IPS DF 6.9 (cell line): ENCODE measurements at places on chromosomes 6 and 20.

DNA sequence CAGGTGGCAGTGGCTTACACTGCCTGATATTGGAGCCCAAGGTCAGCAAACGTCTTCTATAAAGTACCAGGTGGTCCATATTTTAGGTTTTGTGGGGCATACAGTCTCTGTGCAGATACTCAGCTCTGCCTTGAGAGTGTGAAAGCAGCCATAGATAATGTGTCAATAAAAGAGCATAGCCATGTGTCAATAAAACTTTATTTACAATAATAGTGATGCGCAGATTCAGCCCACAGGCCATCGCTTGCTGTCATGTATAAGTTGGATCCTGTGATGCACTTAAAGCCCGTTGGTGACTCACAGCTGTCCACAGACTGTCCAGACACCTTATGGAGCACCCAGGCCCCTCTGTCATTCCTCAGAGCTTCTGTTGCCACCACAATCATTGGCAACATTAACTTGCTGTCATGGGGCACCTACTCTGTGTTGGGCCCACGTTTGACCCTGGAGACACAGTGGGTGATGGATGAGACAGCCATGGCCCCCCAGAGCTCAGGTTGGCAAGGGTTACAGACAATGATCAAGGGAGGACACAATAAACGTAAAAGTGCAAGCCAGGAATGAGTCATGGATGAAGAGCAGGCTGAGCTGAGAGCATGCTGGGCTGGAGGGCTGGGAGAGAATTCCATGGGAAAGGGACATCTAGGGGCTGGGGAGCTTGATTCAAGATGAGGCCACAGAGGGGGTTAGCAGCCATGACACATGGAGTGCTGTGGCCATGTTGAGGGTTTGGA is 173.6 kb downstream of the TAF4 start:
- H3K4me3 ChIP-seq: no peak overlapping the region
- no peak overlapping the region for H3K27ac ChIP-seq
- no peaks in the 10 kb centered on the region; the same call in 1 of the 2 replicates for H3K4me1 ChIP-seq
- DNase-seq: no peak

GRCh38 chr6:12097791-12098190 is 85.7 kb downstream of the HIVEP1 start:
- H3K27me3 ChIP-seq: no peaks in the 10 kb centered on the region
- DNase-seq: no peak
- H3K27ac ChIP-seq: no peak overlapping the region
- no peak overlapping the region for H3K4me3 ChIP-seq
- no peaks in the 10 kb centered on the region for H3K36me3 ChIP-seq

DNA sequence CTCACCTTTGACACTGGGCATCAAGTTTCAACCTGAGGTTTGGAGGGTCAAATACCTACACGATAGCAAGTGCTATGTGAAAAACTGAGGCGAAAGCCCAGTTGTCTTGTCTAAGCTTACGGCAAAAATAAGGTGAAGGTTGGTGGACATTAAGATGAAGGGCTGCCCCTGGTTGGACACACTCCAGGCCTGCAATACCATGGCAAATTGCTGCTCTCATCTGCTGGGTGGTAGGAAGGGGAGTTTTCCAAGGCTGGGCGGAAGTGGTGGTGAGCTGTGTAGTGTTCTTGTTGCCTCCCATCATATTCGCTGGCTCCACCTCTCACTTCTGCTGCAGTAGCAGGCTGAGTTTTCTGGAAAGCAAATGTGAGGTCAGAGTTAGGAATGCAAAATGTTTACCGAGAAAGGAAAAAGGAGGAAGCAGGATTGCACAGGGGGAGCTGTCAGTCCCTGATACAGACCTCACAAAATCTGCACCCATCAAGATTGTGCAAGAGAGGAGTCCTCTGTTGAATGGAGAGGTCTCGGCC is 33.7 kb downstream of the SCP2D1 start:
- H3K27ac ChIP-seq: no peak overlapping the region
- no peak for DNase-seq
- no peaks in the 10 kb centered on the region; the same call in 1 of the 2 replicates for H3K4me1 ChIP-seq
- no peak overlapping the region for H3K4me3 ChIP-seq
- H3K27me3 ChIP-seq: no peaks in the 10 kb centered on the region

DNA sequence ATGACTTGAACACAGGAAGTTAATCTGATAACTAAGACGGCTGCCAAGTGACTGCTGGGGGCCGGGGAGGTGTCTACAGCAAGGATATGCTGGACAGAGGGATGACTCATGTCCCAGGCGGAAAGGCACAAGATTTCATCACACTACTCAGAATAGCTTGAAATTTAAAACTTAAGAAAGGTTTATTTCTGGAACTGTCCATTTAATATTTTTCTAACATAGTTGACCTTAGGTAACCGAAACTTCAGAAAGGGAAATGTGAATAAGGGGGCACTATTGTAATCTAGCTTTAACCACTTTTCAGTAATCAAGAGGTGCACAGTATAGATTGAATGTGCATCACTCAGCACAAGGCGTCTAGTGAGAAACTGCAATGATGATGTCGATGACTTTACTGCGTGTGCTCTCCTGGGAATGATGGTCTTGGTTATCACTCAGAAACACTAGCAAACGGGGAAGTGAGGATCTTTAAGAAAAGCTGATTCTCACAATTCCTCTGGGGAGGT is 171.5 kb downstream of the QKI start:
- H3K4me1 ChIP-seq: no peaks in the 10 kb centered on the region
- H3K36me3 ChIP-seq: no peaks in the 10 kb centered on the region
- no peaks in the 10 kb centered on the region for H3K27me3 ChIP-seq
- DNase-seq: no peak
- no peak overlapping the region for H3K27ac ChIP-seq
- H3K4me3 ChIP-seq: no peak overlapping the region

DNA sequence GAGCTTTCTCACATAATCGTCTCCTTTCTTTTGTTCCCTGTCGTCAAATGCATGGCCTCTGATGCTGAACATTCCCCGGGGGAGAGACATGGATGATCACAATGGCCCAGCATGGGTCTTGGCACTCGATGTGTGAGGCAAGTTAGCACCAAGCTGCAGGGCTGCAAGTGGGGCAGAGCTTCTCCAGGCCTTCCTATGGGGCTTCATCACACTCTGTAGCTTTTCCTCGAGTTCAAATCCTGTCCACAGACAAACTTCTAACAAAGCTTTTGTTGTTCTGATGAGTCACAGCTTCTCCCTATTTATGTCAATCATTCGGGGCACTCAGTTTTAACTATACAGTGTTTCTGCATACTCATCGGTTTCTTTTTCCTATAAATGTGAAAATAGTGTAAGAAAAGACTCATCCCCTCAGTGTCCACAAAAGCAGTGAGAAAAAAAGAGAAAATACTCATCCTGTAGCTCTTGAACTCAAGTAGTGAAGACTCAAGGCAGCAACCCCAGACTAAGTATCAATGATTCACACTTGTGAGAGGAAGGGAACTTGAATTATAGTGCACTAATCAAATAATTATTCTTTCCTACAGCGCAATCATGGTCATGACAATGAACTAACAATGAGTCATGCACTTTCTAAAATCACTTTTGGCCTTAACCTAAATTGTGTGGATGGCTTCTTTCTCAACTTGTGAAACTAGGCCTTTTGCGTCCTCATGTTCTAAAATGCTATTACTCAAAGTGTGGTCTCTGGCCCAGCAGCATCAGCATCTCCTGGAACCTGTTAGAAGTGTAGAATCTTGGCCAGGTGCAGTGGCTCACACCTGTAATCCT is 68.4 kb upstream of the NOX3 start:
- no peak overlapping the region for H3K27ac ChIP-seq
- peak; percentile 31 for DNase-seq
- no peaks in the 10 kb centered on the region for H3K36me3 ChIP-seq
- no peaks in the 10 kb centered on the region for H3K27me3 ChIP-seq
- no peak overlapping the region for H3K4me3 ChIP-seq

DNA sequence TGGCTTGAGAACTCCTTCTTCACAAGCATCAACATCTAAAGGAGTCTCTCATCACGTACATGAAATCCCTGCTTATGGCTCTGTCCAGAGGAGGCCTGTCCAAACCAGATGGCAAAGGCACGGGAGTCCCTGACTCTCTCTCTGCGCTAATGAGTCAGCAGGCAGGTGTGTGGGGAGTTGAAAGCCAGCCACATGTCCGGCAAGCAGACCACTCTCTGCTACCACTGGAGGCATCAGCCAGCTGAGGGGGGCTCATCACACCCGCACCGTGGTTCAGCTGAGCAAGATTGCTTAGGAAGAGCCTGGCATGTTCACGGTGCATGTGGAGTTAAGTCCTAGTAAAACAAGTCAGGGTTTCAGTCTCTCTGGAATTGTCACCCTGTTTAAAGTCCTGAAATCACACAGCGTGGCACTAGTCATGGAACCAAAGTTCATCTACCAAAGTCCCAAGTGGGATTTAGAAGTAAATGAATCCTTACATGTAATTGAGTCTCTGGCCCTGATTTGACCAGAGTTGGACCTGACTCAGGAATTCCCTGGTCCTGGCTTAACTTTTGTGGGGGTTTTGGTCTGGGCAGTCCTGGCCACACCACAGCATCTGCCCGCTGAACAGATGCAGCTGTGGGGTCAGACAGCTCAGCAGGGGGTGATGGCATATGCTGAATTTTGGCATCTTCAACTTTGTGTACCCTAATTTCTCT is 155.2 kb upstream of the RIN2 start:
- DNase-seq: no peak
- H3K4me1 ChIP-seq: peaks cover 2% of the 10 kb centered on the region
- no peaks in the 10 kb centered on the region for H3K27me3 ChIP-seq
- H3K4me3 ChIP-seq: no peak overlapping the region

GRCh38 chr6:120871416-120872261 is 462.6 kb downstream of the TBC1D32 start:
- H3K4me3 ChIP-seq: no peak overlapping the region
- DNase-seq: no peak
- no peaks in the 10 kb centered on the region for H3K36me3 ChIP-seq
- no peaks in the 10 kb centered on the region for H3K27me3 ChIP-seq
- no peak overlapping the region for H3K27ac ChIP-seq
- H3K4me1 ChIP-seq: no peaks in the 10 kb centered on the region

- H3K36me3 ChIP-seq: no peaks in the 10 kb centered on the region
- H3K27me3 ChIP-seq: no peaks in the 10 kb centered on the region
- peak; percentile 43 for DNase-seq
- peaks cover 1% of the 10 kb centered on the region; the same call in 1 of the 2 replicates for H3K4me1 ChIP-seq
These were observed 114.8 kb upstream of the CD93 start for GRCh38 chr20:23200914-23201313.

GRCh38 chr6:22717915-22718314 is 148.5 kb downstream of the HDGFL1 start:
- H3K27me3 ChIP-seq: no peaks in the 10 kb centered on the region
- no peak overlapping the region for H3K27ac ChIP-seq
- DNase-seq: no peak
- H3K4me1 ChIP-seq: 0 out of 2 replicates have a peak, but pooled peaks cover 2% of the 10 kb centered on the region

- no peaks in the 10 kb centered on the region for H3K4me1 ChIP-seq
- no peak for DNase-seq
- H3K27ac ChIP-seq: no peak overlapping the region
- H3K4me3 ChIP-seq: no peak overlapping the region
These were observed 23.9 kb downstream of the KDM1B start for GRCh38 chr6:18178960-18179615.

GRCh38 chr20:11195899-11196558 is 522.2 kb upstream of the JAG1 start:
- no peaks in the 10 kb centered on the region for H3K36me3 ChIP-seq
- no peaks in the 10 kb centered on the region for H3K27me3 ChIP-seq
- no peaks in the 10 kb centered on the region for H3K4me1 ChIP-seq
- DNase-seq: no peak

DNA sequence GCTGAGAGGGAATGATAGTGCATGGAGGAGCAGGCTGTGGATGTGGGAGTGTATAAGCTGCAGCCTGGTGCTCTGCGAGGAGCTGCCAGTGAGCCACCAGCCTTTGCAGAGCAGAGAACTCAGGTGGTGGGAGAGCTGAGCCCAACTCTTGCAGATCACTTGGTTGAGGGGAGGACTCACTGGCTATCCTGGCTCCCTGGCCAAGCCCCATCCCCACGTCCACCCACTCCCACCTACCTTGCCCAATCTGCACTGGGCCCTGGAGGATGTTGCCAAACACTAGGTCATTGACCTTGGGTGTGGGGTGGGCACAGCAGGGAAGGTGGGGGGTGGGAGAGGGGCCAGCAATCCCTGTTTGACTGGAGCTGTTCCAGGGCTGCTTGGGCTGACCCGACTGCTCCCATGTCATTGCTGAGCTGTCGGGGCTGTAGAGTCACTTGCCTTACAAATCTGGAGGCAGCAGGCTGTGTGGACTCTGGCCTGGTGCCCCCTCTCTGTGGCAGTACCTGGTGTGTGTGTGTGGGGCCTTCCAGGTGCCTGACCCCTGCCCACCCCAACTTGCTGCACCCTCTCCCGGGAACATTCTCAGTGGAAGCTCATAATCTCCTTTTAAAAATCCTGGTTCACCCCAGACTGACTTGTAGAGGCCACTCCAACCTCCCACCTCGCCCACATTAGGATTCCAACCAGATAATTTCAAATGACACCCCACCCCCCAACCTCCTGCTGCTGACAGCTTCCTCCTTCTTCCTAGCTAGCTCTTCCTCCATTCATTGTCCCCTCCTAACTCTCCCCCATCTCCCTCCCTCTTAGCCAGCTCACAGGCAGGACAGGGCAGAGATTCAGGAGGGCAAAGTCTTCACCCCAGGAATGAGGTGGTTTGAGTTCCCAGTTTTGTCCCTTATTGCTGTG is 162.3 kb downstream of the MRPL14 start:
- no peaks in the 10 kb centered on the region for H3K27me3 ChIP-seq
- no peak for DNase-seq
- H3K27ac ChIP-seq: no peak overlapping the region
- H3K36me3 ChIP-seq: no peaks in the 10 kb centered on the region
- H3K4me3 ChIP-seq: no peak overlapping the region

DNA sequence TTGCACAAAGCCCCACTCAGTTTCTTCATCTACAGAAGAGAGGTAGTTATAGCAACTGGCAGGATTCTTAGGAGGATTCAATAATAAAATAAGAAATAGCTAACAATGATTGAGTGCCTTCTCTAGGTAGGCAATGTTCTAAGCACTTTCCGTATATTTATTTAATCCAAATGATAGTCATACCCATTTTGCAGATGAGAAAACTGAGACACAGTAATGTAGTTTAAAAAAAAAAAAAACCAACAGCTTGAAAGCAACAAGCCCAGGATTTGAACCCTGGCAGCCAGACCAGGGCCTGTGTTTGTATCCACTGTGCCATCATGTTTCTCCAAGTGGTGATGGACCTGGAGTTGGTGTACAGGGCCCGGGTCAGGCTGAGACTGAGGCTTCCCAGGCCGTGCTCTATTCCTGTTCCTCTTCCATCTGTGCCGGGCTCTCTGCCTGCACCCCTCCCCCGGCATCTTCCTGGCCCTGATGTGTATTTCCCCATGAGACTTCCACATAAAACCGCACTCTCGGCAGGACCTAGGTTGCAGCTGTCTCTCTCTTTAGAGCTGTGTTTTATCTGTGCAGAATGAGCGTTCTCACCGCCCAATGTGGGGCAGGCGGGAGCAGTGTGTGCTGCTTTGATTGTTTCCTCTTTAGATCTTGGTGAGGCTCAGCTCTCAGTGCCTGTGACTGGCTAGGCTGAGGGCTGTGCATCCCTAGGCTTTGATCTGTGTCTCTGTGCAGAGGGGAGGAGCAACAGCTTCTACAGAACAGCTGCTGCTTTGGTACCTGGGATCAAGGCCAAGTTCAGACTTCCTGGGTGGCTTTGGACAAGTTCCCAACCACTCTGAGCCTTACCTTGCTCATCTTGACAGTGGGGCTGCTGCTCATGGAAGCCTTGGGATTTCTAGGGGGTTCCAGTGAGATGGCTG is 49.5 kb downstream of the TOX2 start:
- H3K4me3 ChIP-seq: no peak overlapping the region
- H3K27ac ChIP-seq: no peak overlapping the region
- H3K4me1 ChIP-seq: peaks cover 8% of the 10 kb centered on the region
- no peak for DNase-seq
- no peaks in the 10 kb centered on the region for H3K27me3 ChIP-seq
